Epithelial cell of umbilical artery (primary cell): ENCODE measurements at places on chromosomes 1 and 21. TPM values are rescaled to one million over a fixed set of nuclear protein-coding genes. Genes with fewer than 3 reads are reported as not detected.

Gene TTC22
- total RNA-seq, result not detected in 2 replicates

Gene SLAMF1
- total RNA-seq, result not detected in 2 replicates

Gene C1orf87
- total RNA-seq, result not detected in 2 replicates

Gene SIK1
- total RNA-seq, result 0.30 and 9.1 TPM in 2 replicates

Gene GTF2B
- total RNA-seq, result 47.1 and 58.1 TPM in 2 replicates

Gene GBP7
- total RNA-seq, result not detected in 2 replicates

Gene PKP1
- total RNA-seq, result under 0.01 TPM in 1 of 2 replicates, not detected in the other

Gene NCF2
- not detected in 2 replicates for total RNA-seq

Gene TMEM269
- total RNA-seq, result not detected in 2 replicates

Gene CD1D
- not detected in 2 replicates for total RNA-seq

Gene SLC1A7
- not detected in 2 replicates for total RNA-seq
